ENCODE measurements at places on chromosomes 5 and 9.

- no peak for DNase-seq
Observed at GRCh38 chr9:127293767-127294166, 29.2 kb downstream of the GARNL3 start.

- no peak for DNase-seq
Observed at GRCh38 chr5:176588297-176588696, 21.7 kb downstream of the GPRIN1 start.

DNA sequence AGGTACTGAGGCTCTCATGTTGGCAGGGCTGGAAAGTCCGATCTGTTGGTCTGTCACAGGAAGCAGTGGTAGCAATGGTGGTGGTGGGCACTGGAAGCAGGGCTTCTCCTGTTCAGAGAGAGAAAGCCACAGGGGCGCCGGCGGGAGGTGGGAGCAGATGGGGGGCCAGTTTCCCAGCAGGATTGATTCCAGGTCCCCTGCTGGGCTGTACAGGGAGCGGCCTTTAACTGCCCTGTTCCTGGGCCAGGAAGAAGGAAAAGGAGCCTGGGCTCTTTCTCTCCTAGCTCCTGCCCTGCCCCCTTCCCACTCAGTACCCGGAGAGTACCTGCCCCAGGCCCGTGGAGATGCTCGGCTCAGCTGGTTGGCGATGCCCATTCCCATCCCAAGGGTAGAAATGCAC, 2.6 kb upstream of the DAB2IP start:
- DNase-seq, result no peak

GRCh38 chr5:146447734-146448380, 724 bp downstream of the TCERG1 start:
- peak; percentile 50 for DNase-seq

DNA sequence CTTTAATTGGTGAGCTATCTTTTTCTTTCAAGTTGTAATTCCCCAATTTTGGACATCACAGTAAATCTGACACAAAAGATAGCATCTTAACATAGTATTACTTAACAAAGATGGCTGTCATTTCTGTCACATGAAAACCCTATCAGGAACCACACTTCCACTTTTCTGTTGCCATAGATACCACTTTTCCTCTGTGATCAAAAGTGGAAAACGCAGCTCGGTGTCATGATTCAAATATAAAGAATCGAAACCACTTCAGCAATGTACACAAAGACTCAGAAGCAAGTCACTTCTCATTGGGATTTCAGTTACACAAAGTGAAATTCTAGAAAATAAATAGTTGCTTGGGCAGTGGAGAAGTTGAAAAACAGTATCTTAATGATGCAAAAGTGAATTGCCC, 524.9 kb upstream of the ITGA1 start:
- DNase-seq, result no peak

DNA sequence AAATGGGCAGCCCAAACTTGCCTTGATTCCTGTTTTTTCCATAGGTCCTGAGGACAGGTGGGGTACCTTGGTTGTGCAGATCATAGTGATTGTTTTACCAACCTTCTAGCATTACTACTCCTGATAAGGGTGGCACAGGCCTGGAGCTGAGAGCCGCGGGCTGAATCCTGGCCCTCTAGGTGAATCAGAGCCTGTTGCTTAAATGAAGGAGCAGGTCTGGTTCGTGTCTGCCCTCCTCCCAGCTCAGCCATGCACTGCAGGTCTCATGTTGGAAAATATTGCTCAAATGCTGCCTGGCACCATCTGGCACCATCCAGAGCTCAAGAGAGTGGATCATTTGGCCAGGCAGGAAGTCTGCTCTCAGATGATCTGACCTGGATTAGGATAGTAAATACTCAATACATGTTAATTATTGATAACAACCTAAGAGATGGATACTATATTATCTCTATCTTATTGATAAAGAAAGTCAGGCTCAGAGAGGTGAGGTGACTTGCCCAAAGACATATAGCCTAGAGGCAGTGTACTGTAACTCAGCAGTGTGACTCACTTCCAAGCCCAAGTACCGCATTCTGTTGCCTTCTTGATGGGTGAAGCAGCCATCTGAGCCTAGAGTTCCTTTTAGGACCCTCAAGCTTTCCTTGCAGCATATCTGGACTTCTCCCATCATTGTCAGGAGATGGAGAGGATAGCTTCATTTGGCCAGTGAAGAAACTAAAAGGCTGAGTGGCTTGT, 104.3 kb upstream of the PITX1 start:
- no peak for DNase-seq

DNA sequence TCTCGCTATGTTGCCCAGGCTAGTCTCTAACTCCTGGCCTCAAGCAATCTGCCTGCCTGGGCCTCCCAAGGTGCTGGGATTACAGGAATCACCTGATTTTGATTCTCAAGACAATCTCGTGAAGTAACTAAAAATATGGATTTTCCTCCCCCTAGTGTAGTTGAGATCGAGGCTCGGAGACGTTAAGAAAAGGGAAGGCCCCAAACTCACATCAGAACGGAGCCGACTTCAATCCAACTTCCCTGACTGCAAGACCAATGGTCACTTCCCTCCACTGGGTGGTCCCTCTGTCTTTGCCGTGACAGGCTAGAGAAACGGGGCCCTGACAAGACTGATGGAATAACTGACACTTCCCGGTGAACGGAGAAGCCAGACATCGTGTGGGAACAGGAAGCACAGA, 28.3 kb downstream of the BARHL1 start:
- no peak for DNase-seq

DNA sequence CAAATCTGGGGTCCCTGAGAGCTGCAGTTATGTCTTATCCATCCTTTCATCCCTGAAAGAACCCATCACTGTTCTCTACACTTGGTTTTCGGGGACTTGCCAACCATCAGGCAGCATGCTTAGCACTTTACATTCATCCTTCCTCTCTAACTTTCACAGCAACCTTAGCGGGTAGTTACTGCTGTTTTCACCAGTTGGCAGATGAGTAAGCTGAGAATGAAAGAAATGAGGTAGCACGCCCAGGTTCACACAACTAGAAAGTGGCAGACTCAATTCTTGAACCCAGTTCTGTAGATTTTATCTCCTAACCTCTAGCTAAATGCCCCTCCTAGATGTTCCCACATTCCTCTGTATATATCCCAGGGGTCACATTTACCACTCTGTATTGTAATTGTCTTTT, 342.0 kb upstream of the WWC1 start:
- DNase-seq, result no peak

- DNase-seq, result no peak
Observed at GRCh38 chr5:63022403-63022802, 443.8 kb downstream of the LRRC70 start.

- no peak for DNase-seq
Observed at GRCh38 chr5:180592176-180592575, 877 bp upstream of the SCGB3A1 start.

GRCh38 chr5:135596157-135596763, 17.5 kb upstream of the CXCL14 start:
- no peak for DNase-seq

DNA sequence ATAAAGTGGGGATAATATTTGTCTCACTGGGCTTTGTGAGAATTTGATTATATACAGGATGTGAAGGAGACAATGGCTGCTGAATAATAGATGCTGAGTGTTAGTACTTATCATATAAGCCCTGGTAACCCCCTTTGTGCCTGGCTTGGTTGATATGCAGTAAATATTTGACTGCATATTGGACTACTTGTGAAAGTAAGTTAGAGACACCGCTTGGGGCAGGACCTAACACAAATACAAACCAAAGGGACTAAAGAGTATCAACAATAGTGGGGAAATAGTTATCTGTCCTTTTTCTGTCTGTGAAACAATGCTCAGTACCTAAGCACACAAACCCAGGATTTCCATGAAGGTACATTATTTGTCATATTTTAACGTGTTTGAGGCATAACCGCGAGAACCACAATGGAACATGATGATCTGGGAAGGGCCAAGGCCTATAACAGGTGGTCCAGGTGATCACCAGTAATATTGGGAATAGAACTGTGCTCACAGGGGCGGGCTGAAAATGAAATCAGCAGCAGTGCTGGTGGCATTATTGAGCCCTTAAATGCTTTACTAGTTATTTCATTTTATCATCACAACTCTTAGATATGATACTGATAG, 138.2 kb upstream of the SMARCA2 start:
- DNase-seq, result no peak

- DNase-seq, result no peak
Observed at GRCh38 chr9:124122813-124123462, 111.4 kb downstream of the LHX2 start.

GRCh38 chr5:81147011-81147885, 85.9 kb upstream of the CKMT2 start:
- no peak for DNase-seq

GRCh38 chr9:121364886-121365285, 5.2 kb downstream of the STOM start:
- no peak for DNase-seq

DNA sequence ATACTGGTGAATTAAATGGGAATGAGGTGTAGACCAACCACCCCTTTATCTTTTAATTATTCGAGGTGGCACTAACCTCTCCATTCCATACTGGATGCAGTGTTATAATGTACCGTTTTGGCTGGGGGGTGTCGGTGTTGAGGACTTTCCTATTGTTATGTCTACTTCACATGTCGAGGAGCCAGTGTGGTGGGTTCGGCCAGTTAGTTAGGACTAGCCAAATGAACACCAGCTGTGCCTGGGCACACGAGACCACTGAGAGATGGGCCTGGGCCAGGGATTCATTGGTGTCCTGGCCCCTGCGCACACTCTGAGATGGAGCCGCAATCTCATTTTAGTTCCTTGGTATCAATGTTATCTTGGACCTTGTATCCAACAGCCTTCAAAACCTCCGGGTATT, 186.2 kb downstream of the CACNA1B start:
- DNase-seq, result no peak

DNA sequence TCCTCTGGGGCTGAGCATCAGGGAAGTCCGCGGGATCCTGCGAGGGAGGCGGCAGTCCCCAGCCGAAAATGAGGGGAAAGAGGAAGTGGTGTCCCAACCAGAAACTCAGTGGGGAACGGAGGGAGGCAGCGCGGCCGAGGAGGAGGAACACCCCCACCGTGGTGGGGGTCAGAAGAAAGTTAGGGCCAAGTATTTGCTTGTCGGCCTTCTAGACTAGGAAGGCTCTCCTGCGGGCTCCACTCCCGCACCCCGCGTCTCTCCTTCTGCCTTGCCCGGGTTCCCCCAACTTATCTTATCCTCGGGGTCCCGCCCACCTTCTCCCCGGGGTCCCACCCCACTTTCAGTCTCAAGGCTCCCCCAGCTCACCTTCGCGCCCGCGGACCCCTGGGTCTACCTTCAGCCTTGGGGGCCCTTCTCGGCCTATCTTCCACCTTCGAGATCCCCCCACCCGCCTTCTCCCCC, 557 bp upstream of the PHF2 start:
- no peak for DNase-seq

- DNase-seq, result no peak
Observed at GRCh38 chr5:180645274-180646204, 3.9 kb downstream of the FLT4 start.

- no peak for DNase-seq
Observed at GRCh38 chr5:43616535-43616934, 13.6 kb downstream of the NNT start.

- no peak for DNase-seq
Observed at GRCh38 chr5:54440456-54440893, 15.0 kb upstream of the HSPB3 start.

DNA sequence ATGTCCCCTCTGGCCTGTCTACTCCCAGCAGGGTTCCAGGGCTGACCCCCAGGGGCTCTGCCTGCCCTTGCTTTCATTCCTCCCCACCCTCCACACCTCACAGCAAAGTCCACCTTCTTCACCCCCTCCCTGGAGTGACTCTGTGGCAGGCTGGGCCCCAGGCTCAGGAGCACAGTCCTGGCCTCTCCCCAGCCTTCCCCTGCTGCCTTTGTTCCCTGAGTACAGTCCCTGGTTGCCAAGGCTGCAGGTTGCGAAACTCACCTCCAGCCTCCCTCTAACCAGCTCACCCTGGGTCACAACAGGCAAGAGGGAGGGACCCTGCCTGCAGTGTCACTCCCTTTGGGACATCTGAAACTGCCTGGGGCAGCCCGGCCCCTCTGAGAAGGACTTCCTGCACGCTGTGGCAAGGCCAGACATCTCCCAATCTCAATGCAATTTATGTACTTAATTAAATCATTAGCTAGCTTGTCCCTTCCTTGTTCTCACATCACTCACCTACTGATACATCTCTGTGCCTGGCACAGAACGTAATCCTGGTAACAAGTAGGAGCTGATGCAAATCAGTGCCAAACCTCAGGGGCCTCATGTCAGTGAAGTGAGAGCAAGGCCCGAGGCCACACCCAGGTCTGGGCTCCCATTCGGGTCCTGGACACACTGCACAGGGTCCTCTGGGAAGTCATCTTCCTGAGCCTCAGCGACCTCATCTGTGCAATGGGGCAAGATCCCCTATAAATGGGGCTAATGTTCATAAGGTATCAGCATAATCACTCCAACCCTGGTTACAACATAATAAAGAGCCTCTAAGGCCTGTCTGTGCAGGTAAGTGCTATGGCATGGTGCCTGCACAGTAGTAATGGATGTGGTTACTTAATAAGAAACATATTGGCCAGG, 27.3 kb upstream of the TRIM14 start:
- no peak for DNase-seq

DNA sequence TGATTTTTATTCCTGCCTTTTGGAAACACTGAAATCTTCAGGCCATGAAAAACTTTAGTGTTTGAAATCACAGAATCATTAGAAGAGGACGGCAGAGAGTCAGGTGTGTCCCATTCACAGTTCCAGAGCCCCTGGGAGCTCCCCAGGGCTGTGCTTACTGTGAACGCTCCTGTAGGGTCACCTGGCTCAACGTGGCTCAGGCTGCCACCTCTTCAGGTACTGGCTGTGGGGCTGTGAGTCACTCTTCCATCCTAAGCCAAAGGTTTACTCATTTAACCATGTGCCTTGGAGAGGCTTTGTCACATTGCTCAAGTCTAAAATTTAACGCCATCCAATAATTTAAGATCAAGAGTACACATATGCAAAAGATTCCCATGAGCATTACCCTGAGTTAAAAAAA, 50.2 kb upstream of the FSTL4 start:
- no peak for DNase-seq

DNA sequence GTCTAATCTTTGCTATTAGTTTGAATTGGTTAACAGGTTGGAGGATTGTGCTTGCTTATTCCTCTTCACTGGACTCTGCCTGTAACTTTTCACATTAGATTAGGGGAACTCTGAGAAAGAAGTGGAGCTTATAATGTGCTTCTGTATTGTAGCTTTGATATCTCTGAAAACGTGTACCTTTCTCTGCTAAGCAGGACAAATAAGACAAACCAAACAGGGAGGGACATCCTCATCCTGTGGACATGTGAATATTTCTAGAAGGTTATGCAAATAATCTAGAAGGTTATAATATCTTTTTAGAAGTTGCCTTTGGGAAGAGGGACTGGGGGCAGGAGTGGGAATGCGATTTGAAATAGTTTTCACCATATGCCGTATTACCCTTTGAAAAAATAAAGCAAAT, 11.7 kb downstream of the IQGAP2 start:
- no peak for DNase-seq

DNA sequence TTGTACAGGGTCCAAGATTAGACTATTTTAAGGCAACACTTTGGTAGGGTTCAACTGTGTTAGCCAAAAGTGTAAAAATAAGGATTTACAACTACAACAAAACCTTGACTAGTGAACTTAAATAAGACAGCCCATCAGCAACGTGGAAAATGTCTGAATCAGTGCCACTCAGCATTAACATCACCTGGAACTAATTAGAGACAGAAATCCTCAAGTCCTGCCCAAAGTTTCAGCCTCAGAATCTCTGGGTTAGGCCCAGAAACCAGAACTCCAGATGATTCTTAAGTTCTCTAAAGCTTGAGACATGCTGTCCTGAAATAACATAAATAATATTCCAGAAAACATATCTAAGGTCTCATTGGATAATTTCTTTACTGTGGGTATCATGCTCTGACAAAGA, 118.6 kb downstream of the SEMA6A start:
- no peak for DNase-seq

- DNase-seq, result no peak
Observed at GRCh38 chr5:84450617-84451414, 66.1 kb upstream of the EDIL3 start.
